Epithelial cell of prostate (primary cell): ENCODE measurements at places on chromosomes 4 and X.

DNA sequence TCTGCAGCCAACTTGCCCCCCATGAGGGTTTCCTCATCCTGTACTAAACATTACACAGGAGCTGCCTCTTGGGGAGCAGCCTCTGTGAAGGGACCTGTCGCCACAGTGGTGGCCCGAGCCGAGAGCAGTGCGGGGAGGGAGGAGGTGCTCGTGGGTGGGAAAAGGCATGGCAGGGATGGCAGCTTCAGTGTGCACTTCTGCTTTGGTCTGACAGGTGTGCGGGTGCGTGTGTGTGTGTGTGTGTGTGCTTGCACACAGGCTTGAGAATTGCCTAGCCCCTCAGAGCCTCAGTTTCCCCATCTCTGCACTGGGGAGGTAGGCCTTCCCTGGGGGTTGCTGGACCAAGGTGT is 3.9 kb downstream of the SH3TC1 start:
- no peak for DNase-seq

DNA sequence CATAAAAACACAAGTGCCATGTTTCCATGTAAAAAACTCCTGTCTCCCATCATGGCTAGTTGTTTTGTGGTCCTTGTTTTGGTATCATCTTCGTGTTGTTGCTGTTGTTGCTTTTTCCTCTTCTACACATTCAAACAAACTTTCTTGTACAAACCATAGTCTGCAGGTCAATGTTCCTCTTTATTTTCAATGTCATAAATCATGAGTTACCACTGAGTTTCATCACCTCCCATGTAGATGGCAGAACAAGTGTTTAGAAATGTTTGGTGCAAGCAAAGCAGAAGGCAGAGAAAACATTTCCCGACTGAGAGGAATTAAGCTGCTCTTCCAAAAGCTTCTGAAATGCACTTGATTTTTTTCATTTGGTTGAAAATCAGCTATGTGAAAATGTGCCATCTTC is 166.0 kb downstream of the ANTXR2 start:
- DNase-seq, result no peak

- DNase-seq, result no peak
These were observed 136.7 kb downstream of the GPR143 start for GRCh38 chrX:9628779-9629493.

DNA sequence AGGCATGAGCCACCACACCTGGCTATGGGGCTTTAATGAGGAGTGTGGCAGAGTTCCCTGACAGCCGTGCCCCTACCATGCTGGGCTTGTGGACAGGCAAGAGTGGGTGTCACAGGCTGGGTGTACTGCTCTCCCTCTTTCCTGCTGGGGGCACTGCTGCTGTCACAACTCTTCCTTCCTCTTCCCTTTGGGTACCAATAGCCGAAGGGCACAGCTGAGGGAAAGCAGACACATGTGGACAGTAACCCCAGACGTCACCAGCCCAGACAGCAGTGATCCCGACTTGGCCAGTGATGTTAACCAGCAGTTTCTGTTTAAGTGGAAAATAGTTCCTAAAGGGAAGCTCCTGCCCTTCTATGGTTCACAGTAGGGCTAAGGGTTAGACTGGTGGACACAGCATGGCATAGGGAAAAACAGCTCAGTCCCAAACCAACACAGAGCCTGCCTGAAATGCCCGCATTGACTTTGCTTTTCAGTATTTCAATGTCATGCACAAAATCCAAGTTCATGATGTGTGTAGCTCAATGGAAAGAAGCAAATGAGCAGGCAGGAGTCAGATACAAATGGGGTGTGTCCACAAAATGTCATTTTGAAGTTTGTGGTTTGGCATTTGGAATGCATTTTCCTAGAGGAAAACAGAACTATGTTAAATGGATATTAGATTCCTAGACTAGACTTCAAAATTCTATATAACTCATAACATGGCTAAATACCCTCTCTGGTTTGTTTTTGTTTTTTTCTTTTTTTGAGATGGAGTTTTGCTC is 24.9 kb upstream of the DDX3X start:
- no peak for DNase-seq

- DNase-seq, result no peak
These were observed 181.6 kb downstream of the NAF1 start for GRCh38 chr4:162985131-162985530.

DNA sequence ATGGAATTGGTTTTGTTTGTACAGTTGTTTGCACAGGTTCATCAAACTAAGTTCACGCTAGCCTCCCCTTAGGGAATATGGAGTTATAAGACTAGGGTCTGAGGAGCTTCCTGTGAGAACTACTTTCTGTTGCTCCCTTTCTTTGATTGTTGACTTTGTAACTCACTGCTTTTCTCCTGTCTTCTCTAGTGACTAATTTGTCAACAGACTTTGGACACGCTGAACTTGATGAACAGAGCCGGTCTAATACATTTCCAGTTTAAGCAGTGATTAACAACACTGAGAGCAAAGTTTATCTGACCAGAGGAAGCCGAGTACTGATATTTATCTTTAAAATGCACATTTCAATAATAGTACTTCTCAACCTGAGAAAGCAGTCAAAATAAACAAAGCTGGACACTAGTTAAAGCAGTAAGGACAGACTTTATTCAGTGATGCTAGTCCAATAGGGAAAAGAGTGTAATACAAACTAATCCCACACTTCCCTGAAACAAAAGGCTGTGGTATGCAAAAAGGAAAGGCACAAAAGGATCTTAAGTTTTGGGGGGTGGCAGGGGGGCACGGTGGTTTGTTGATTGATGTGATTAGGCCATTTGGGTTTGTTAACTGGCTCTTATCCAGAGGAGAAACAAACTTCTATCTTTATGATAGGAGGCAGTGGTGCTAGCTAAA is 2.7 kb upstream of the NUDT9 start:
- DNase-seq, result peak; percentile 29

GRCh38 chr4:19406789-19407188 is 844.9 kb upstream of the SLIT2 start:
- DNase-seq, result no peak

- DNase-seq, result no peak
These were observed 50.6 kb downstream of the LGI2 start for GRCh38 chr4:24980064-24980690.

GRCh38 chr4:118158763-118159375 is 124.6 kb downstream of the NDST3 start:
- no peak for DNase-seq

- no peak for DNase-seq
These were observed 425.6 kb downstream of the INPP4B start for GRCh38 chr4:142420311-142421095.

GRCh38 chrX:46715530-46715929 is 43.4 kb downstream of the SLC9A7 start:
- DNase-seq, result no peak

- DNase-seq, result no peak
These were observed 183.6 kb upstream of the NOCT start for GRCh38 chr4:138831948-138832347.

DNA sequence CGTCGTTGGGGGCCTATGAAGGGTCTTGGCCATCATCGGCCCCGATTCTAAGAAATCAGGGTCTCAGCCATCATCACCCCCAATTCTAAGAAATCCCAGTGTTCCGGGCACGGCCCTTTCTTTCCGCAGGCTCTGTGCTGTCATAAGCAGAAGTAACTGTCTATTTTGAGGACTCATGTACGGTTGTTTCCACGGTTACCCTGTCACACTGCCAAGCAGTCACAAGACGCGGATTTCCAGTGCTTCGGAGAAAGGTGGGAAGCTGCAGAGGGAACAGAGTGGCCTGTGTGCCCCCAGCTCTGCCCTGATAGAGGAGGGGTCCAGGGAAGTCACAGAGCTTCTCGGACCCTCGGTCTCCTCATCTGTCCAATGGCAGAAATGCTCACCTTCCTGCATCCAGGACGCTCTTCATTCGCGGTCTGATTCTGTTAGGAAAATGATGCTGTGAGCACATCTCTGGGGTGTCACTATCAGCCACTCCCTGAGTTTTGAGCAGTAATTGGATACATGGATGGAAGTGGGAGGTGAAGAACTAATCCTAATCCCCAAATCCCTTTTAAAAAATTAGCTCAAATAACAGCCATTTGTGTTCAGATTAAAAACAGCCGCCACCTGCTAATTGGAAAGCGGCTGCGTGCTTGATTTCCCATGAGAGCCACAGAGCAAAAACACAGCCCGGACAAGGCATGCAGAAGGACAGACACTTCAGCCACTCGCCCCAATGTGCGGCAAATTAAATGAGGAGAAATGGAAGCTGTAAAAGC is 73.1 kb downstream of the WFS1 start:
- DNase-seq, result no peak

DNA sequence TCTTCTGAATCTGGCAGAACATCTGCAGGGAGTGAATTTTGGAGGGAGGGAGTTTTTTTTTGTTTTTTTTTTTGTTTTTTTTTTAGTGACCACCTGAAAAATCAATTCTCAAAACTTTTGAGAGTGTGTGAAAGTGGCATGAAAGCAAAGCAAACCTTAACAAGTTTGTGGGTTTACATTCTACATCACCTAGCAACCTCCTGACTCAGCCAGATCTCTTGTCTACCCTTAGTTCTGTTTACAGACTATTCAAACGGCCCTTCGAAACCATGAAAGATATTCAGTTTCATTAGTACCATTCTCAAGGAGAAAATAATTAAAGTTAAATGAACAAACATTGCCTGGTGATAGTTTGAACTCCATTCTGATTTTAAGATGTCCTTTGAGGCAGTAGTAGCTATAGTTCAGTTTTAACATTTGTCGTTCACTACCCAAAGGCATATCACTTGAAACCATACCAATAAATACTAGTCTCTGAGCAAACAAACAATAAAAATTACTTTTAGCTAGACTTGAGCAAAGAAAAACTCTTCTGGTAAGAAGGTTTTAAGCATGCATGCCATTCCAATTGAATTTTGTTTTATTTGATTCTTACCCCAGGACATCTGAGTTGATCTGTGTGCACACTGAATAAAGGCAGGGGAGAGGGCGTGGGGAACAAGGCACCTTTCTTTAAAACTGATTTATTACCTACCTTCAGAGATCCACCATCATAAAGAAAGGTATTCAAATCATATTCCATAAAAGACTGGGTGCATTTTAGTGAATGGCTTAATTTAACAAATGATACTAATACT is 137.7 kb downstream of the ARX start:
- peak; percentile 0 for DNase-seq

GRCh38 chr4:100431416-100431815 is 86.4 kb downstream of the EMCN start:
- no peak for DNase-seq

GRCh38 chr4:142339053-142339452 is 507.0 kb downstream of the INPP4B start:
- DNase-seq, result no peak

GRCh38 chrX:96540111-96540631 is 144.5 kb upstream of the DIAPH2 start:
- DNase-seq, result no peak

DNA sequence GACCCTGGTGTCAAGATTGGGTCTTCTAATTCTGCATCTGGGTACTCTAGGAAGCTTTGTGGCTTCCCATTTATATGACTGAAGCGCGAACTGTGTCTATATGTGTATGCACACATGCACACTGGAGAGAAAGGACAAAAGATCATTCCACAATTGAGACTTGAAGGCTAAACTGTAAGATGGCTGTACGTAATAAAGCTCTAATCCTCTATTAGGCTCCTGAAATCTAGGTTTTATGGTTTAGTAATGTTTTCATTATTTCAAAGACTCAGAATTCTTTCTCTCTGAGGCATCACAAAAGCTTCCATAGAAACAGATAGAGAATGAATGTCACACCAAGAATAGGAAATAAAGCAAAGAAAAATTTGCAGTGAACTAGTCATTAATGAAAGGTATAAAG is 320.7 kb upstream of the FTHL17 start:
- DNase-seq, result no peak

DNA sequence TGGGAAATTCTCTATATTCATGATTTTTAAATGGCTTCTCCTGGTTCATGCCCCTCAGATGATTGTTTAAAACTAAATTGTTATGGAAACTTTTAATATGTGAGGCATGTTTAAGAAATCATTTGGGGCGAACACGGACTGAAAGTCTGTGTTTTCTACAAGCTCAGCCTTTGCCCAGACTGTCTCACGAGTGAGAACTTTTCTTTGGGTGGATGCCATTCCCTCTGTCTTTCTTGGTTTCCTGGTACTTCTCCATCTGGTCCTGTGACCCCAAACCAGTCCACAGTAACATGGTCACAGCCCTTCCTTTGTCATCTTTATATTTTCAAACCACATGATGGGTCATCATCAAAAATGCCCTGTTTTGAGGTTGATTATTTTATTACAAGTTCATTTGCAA is 186.6 kb upstream of the GNPDA2 start:
- DNase-seq, result no peak

GRCh38 chr4:110681381-110681780 is 58.5 kb upstream of the PITX2 start:
- no peak for DNase-seq

GRCh38 chrX:153657161-153657560 is 10.2 kb downstream of the DUSP9 start:
- no peak for DNase-seq

DNA sequence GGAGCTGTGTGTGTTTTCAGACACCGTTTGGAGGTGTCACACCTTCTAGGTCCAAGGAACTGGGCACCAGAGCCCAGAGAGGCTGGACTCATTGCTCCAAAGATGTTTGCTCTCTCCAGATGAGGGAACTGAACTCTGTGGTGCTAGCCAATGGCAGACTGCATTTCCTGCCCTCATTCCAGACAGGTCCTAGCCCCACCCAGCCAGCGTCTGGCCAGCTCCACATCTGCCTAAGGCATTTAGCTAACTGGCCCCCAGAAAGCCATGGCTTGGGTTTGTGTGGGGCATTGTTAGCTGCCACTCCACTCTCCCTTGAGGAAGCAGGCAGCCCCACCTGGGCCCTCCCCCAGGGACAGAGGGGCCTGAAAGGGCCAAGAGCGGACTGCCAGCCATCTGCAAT is 11.4 kb downstream of the FGD1 start:
- DNase-seq, result no peak

DNA sequence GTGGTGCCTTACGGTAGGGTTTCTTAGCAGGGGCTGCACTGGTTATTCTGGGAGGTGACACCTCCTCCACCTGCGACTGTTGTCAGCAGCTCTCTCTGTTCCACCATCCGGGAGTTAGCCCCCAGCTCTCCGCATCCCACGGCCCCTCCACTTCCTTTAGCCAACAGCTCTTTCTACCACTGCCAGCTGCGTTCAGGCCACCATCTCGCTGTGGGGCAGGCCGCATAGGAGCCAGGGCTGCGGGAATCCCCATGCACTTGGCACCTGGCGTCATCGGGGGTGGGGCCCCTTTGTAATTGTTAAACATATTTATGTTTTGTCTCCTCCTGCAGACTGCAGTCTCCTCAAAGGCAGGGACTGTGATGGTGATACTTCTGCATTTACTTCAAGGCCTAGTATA is 480.2 kb downstream of the SMARCA1 start:
- no peak for DNase-seq

GRCh38 chr4:14877246-14878225 is 124.7 kb upstream of the CPEB2 start:
- no peak for DNase-seq

- no peak for DNase-seq
These were observed 7.4 kb downstream of the MAGEB10 start for GRCh38 chrX:27815209-27815608.

GRCh38 chr4:42609051-42609450 is 47.9 kb downstream of the ATP8A1 start:
- DNase-seq, result no peak
